Activated T-cell treated with anti-CD3 and anti-CD28 coated beads, Interleukin-2, amount 50 U/mL, for 72 hours (primary cell): ENCODE measurements at places on chromosomes 7 and 10.

DNA sequence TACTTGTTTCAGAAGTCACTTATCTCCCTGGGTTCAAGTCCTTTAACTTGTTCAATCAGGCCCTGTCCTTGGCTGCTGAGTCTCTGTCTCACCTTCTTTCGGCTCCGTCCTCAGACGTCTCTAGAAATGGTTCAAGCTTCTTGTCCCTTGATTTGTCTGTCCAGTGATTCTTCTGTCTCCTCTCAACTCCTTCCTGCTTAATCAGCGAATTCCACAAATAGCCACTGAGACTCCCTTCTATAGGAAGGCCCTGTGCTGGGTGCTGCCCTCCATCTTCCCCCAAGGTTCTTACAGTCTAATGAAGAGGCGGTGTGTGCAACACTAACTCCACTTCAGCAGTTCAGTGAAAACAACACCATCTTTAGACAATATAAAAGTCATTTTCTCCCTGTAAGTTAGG, 12.7 kb downstream of the FAM241B start:
- no peak for DNase-seq

DNA sequence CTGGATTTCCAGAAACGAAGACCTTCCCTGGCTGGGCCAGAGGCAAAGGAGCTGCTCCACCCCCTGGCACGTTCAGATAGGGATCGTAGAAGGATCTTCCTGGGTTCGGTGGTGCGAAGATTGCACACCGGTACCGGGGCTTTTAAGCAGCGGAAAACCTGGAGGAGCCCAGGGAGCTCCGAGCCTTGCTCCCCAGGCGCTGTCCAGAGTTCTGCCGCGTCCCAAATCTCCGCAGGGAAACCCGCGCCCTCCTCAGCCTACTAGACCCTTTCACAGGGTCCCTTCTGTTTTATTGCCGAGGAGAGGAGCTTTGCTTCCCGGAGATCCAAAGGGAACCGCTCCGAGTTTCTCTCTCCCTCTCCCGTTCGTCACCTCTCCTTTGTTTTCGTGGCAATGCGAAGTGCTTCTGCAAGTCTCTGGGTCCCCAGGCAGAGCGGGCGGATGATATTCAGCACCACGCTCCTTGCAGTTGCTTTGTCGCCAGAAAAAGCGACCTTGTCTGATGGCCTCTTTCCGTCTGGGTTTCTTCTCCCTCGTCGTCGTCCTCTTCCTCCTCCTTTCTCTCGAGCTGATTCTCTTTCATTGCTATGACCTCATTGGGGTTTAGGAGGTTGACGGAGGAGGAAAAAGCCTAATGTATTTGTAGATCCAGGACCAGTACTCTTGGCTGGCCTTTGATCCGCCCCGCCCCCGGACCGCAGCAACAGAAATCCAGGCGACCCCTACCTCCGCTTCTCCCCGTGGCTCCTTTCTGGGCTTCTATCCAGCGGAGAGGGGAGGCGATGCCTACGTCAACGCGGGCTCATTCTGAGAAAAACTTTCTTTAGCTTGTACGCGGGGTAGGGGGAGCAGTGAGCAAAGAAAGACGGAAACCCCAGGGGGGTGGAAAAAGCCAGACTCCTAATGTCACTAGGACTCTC, at the start of gene TMEM196:
TMEM196 (minus strand) TSS at position 777 of the 920 bp plus-strand sequence. CDS start 921 bp downstream, outside the sequence.
- DNase-seq: no peak

DNA sequence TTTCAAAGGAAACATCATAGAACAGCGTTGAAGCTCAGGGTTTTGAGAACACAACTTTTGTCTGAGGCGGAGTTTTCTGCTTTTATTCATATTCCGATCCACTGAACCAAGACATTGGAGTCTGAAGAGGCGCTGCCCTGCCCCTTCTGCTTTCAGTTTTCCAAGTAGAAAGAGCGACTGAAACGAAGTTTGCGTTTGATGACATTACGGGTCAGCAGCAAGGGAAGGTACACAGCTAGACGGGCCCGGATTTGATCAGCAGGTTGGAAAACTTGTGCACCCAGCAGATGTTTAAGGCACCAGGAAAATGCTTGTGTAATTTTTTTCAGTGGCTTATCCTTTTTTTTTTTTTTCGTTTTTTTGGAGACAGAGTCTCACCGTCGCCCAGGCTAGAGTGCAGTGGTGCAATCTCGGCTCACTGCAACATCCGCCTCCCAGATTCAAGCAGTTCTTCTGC, 720 bp downstream of the SUN1 start:
- DNase-seq: no peak

DNA sequence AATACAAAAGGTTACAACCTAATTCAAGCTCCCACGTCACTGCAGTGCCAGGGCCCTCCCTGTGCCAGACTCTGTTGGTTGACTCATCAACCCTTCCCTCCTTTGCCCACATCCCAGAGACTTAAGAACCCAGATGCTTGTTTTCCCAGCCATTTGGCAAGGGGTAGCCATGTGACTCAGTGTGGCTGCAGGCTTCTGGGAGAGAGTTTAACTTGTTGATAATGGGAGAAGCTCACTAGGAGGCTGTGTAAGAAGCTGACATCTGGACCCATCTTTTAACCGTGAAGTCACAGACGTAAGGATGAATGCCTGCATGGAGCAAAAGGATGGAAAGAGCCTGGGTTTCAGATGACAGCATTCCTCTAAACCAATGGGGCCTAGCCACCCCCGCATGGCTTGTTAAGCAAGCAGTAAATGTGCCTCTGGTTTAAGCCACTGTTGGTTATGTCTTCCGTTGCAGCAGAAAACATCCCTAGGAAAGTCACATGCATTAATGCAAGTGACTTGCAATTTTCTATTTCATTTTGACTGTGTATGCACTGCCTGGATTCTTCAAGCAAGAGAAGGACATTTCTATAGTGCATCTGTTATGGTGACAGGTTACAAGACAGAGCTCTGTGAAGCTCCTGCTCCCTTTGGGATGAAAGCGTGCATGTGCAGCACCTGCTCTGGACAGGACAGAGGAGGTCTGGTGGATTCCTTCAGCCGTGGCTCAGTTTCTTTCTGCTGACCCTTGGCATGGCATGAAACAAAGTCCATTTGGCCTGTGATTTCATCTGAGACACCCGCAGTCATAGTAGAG, 57.5 kb upstream of the CREB5 start:
- DNase-seq: no peak
